Endothelial cell of umbilical vein (primary cell): ENCODE measurements at places on chromosomes 3 and 15. TPM values are rescaled to one million over a fixed set of nuclear protein-coding genes. Genes with fewer than 3 reads are reported as not detected.

DNA sequence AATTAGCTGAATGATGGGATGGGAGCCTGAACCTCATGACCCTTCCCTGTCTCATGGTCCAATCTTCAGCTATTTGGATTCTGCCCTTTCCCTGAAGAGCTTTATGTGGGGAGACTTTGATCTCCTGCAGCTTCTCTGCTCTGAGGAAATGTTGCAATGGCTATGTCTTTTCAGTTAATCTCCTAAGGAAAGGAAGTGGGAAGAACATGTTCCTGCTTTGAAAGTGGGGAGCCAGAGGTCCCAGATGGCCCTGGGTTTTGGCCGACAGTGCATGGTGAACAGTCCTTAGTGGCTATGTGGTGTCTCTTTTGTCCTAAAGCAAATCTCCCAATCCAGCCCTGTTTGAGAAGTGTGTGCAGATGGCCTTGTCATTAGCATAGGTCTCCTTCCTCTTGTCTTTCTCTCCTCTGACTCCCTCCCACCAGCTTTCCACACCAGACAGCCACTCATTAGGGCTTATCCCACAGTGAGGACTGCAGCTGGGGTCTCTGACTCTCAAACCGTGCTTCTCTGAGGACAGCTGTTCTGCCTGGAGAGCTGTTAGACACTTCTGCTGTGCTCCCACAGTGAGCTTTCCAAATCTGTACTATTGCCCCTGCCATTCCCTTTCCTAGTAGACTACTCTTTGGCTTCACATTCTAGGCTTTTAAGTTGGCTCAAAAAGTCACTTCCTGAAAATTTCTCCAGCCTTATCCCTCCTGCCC lies 365.8 kb upstream of the UMPS start:
- no peak for DNase-seq

- DNase-seq, result peak; percentile 49
Measured at GRCh38 chr15:55587321-55588069, 650 bp downstream of the PYGO1 start.

DNA sequence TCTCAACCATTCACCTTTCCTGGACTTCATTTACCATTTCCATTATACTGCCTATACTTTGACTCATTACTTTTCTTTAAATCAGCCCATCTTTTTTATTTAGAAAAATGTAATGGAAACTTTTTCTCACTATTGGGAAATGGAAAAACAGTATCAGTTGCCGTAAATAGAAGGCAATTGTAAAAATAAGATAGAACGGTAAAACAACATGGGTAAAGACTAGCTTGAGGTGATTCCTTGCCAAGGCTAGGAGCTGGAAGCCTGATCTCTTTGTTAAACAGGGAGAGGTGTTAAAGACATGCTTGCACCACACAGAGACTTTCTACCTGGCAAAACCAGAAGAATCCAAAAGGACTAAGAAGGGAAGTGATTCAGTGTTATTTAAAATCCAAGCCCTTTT lies 5.9 kb downstream of the FGD5 start:
- DNase-seq, result peak; percentile 57

DNA sequence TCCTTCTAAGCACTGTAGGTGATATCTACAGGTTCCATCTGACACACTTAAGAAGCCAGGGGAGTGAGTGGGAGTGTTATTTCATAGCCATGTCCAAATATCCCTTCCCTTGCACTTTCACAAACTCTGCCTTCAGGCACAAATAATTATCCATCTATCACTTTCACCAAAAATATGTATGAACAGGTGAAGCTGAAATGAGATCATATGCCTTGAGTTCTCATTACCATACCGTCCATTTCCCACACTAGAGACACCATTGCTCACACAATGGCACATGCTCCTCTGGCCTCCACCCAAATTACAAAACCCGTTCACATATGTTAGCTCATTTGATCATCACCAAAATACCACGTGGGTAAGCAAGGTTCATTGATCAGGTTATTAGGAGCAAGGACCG lies 151.9 kb upstream of the BNIP2 start:
- no peak for DNase-seq

Gene STRC
- 0.14 TPM in 1 of 2 replicates, not detected in the other for total RNA-seq

Gene KNG1
- not detected in 2 replicates for total RNA-seq

DNA sequence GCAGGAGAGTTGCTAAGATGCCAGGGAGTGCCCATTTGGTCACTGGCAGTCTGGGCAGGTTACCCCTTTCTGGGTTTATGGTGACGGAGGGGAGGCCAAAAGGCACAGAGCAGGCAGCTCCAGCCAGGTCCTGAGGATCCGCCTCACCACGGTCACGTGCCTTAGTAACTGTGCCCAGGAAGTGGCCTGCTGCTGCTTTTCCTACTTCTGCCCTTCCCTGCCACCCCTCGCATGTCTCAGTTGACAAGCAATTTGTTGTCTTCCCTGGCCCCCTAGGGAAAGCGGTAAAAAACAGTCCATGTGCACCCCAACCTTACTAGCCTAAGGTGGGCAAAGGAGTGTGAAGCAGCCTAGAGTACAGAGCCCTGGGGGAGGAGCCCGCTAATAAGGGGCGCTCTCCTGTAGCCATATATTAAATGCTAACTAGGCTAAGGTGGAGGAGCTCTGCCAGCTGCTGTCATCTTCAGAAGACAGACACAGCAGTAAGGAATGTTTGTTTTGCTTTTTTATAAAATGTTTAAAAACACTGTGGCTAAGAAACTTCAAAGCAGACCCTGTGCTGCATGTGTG lies 9.1 kb upstream of the LIPH start:
- DNase-seq, result no peak

Gene DLG1
- total RNA-seq, result 66.0 and 80.1 TPM in 2 replicates

GRCh38 chr3:179304605-179305004 lies 18.2 kb upstream of the ZNF639 start:
- DNase-seq, result peak; percentile 14

- DNase-seq, result no peak
Measured at GRCh38 chr3:140842984-140843649, 98.5 kb upstream of the SLC25A36 start.

DNA sequence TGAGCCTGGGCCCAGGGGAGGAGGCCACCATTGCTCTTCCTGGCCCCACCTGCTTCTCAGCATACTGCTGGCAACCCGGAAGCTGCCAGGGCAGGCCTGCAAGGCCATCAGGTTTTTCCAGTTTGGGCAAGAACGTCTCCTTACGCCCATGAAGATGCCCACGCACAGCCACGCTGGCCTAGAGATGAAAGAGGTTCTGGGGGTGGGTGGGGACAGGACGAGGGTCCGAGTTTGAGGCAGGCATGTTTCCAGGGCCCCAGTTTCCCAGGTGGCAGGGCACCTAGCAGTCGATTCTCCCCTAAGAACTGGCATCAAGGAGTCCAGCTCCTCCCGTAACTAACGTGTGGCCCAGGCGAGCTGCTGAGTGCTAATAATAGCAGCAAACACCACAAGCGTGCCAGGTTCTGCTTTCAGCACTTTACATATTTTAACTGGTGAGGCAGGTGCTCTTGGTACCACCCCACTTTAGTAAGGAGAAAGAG lies 45.8 kb downstream of the ZNF710 start:
- DNase-seq, result no peak

Gene RLBP1
- total RNA-seq, result not detected in 2 replicates

Gene GRAMD2A
- 0.23 and 0.29 TPM in 2 replicates for total RNA-seq

GRCh38 chr3:33787328-33788009 lies 11.0 kb upstream of the PDCD6IP start:
- peak; percentile 71 for DNase-seq

Gene COL6A5
- total RNA-seq, result not detected in 2 replicates

Gene RAMAC
- 14.1 and 15.2 TPM in 2 replicates for total RNA-seq

GRCh38 chr3:133238015-133238414 lies 161.8 kb upstream of the BFSP2 start:
- no peak for DNase-seq

DNA sequence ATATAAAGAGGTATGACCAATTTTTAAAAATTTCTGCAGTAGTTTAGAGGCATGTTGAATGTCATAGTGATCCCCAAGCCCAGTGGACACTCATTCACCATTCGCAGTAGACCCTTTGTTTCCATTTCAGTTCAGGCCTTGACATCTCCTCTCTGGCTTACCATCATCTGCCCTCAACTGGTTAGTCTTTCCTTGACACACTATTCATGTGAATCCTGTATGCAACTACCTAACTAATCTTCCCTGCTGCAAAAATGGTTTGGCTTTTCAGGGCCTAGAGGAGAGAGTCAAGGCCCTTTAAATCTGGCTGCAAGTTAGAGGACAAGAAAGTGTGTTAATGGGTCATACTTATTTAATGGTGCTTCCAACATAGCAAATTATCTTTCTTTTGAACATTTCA lies 10.9 kb downstream of the APH1B start:
- DNase-seq, result peak; percentile 48

DNA sequence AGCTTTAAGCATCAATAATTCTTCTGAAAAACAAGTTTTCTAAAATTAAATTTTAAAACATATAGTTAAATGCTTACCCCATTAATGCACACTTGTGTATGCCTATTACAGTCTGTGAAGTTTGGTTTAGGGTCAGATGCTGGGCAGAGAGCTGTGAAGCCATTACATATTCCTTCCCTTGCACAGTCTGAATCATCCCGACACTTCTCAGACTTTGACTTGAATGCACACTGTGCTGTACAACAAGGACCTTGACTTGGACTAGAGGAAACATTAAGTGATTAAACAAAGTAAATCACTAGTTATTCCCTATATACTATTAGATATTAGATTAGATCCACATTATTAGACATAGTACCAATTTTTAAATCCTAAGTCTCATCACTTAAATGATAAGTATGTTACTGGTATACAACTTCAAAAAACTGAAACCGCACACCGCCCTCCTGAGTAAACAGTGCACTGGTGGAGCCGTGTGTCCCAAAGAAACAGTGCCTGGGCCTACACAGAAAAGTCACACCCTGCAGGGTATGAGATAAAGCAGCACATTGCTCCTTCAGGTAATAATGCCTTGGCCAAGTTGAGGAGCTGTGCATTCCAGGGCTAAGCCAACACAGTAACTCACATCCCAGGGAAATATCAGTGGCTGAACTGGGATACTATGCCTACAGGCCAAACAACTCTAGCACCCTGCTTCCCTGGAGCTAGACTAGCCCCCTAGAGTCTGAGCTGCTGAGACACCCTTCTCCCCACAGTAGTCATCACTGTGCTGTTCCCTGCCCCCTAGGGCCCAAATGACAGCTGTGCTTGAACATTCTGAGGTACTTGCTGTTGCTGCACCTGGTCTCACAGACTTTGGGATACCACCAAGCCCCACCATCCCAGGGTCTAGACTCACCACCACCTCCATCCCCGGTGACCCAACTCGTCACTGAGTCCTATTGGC lies 137.5 kb downstream of the ADAM10 start:
- no peak for DNase-seq

Gene ZNF385D
- total RNA-seq, result not detected in 2 replicates

DNA sequence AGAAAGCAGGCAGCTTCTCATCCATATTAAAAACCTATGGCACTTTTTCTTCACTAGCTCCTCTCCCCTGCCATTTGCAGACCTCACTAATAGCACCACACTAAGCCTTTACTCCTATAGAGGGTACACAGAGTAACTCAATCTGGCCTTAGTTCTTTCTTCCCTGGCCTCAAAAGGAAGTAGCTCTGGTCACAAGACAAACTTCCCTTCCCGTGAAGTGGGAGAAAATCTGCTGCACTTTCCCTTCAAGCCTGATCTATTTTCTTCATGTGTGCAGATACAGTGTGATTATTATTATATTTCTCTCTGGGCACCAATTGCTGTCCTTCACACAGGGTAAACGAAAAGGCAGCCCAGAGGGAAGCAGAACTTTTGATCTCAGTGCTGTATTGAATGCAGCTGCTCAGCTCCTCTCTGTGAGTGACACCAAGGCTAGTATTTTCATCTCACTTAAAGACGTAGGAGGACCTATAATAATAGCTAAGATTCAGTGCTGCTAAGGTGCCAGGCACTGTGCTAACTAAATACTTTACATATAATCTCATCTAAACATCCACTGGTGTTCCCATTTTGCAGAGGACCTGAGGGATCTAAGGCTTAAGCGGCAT lies 61.9 kb upstream of the RASGRP1 start:
- DNase-seq, result no peak

DNA sequence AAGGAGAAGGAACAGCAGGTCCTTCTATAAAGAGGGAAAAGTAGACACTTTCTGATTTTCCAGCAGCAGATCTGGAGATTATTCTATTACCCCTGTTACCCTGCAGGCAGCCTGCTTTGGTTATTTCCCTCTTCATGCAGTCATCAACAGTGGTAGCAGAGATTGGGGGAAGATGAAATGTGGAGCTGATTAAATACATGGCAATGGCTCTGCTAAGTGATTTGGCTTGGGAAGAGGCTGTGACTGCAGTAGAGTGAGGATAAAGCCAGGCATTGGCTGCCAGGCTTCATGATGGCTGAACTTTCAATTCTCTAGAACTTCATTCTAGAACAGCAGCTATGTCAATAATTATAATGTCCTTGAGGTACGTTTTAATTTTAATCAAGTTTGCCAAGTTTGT lies 29.1 kb downstream of the PTX3 start:
- DNase-seq, result no peak

DNA sequence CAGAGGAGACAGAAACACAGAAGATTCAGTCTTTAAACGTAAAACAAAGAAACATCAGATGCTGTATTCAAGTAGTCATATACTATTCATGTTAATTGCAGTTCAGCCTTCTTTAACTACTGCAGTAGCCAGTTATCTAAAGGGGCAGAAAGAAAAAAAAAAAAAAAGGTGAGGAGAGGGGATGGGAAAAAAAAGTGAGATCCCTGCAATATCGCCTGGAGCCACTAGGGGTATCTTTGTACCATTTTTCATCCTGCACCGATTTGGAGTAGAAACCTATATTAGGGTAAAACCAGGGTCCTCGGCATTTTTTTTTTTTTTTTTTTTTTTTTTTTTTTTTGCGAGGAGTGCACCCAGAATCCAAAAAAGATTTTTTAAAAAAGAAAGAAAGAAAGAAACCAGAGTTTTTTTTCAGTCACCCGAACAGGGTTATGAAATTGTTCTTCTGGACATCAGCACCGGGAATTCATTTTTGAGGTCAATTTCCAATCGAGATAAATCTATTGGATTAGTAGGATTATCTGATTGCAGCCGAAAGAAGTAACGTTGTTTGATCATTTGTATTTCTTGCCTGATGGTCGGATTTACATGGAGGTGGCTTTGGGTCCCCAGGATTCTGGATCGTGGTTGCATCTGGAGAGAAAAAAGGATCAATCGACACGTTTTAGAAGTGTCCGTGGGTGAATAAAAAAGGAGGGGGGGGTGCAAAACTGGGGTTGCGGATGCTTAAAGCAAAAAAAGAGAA lies 186.7 kb downstream of the NLGN1 start:
- peak; percentile 84 for DNase-seq

Gene MASP1
- 0.31 TPM in 1 of 2 replicates, not detected in the other for total RNA-seq
